ENCODE measurements at places on chromosomes 3 and 15.

GRCh38 chr3:143360244-143360643, 240.7 kb downstream of the CHST2 start:
- DNase-seq = no peak

DNA sequence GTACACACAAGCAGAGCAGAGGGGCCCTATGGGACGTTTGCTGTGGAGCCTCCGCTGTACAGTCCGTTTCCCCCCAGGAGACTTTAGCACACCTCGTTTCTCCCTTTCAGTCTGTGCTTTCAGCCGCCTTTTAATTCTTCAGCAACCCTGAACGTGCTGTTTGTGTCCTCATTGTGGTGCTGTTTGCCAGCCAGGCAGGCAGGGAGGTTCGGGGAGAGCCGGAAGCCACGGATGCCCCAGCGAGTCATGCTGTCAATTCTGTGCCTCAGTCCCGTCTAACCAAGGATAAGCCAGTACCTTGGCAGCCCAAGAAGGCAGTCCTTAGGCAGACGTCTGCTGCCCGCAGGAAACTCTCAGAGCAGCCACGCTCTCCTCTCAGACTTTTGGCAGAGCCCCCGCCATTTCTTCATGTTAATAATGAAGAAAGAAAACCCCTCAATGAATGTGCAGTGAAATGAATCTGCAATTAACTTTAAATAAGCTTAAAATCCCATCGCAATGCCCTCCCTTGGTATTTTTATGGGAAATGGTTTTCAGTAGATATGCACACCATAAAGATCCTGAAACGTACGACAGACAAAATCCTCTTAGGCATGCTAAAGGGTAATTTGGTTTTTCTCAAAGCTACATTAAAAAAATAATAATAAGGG, 158.6 kb downstream of the UACA start:
- DNase-seq = no peak

DNA sequence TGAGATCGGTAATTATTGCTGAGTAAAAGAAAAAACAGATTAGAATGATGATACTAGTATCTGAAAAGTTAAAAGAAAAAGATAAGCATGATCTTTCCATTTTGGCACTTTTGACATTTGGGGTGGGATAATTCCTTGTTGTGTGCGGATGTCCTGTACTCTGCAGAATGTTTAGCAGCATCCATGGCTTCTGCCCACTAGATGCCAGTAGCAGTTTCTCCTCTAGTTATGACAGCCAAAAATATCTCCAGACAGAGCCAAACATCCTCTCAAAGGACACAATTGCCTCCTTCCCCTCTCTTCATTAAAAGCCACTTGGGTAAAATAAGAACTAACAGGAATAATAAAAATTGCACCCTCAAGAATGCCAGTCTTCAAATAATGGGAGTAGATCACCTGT, 468.8 kb upstream of the GRM7 start:
- no peak for DNase-seq

DNA sequence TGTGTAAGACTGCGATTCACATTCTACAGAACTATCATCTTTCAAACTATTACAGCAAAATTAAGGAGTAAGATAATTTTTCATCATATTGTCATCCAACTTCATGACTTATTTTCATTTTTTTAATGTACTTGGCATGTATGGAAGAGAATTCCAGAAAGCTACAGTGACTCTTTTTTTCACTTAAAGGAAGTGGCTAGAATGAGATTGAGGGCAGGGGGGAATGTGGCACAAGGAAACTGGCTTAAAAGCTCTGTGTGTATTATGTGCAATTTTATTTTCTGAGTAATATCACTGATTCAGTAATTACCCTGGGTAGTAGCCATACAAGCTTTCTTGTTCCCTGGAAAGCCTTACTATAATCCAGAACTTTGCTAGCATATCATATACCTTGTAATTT, 94.6 kb downstream of the FILIP1L start:
- no peak for DNase-seq

GRCh38 chr15:100879061-100879463, 569 bp upstream of the ALDH1A3 start:
- no peak for DNase-seq

GRCh38 chr3:122640437-122640999, 40.1 kb upstream of the PARP14 start:
- no peak for DNase-seq

GRCh38 chr3:170695486-170696064, 109.7 kb upstream of the SLC7A14 start:
- no peak for DNase-seq

DNA sequence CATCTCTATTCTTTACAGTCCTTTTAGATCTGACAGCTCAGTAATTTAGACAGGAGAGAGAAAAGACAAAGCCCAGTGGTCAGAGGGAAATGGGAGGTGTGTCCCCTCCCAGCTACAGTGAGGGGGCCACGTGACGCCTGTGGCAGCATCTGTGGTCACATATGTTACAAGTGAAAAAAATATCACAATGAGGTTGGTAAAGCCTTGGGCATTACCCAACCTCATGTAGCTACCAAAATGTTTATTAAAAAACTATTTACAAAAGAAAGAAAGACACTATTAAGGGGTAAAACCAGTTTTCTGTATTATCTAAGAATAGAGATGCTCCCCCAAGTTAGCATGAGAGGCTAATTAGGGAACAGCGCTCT, 42.9 kb upstream of the PLCL2 start:
- peak; percentile 23 for DNase-seq

DNA sequence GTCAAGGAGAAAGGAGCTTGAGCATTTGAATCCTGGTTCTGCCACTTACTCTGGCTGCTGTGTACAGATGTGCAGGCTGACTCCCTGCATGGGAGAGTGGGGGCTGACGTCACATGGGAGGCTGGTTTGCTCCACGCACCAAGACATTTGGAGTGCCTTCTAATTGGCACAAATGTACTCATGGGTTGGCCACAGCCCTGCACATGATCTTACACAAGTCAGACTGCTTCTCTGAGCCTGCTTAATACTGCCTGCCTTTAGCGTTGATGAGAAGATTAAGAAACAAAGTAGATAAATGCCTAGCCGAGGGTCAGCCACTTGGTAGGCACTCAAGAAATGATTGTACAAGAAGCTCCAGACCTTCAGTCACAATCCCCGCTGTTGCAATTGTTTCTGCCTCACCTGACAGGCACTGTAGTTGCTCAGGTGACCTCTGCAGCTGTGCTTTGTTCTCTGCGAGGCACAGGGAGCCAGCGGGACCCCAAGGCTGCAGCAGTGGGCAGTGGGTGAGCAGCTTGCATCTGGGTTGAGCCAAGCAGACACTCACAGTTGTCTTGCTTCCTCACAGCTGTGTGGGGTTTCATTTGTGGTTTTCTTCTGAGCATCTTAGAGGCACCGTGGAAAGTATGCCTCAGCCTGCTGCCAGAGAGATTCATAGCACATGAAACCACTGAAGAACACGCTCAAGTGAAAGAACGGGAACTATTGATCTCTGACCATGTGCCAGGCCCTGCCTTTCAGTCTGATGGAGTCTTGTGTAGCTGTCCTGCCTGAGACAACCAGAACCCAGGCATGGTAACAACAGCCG, 33.1 kb downstream of the GRK7 start:
- peak; percentile 85 for DNase-seq

DNA sequence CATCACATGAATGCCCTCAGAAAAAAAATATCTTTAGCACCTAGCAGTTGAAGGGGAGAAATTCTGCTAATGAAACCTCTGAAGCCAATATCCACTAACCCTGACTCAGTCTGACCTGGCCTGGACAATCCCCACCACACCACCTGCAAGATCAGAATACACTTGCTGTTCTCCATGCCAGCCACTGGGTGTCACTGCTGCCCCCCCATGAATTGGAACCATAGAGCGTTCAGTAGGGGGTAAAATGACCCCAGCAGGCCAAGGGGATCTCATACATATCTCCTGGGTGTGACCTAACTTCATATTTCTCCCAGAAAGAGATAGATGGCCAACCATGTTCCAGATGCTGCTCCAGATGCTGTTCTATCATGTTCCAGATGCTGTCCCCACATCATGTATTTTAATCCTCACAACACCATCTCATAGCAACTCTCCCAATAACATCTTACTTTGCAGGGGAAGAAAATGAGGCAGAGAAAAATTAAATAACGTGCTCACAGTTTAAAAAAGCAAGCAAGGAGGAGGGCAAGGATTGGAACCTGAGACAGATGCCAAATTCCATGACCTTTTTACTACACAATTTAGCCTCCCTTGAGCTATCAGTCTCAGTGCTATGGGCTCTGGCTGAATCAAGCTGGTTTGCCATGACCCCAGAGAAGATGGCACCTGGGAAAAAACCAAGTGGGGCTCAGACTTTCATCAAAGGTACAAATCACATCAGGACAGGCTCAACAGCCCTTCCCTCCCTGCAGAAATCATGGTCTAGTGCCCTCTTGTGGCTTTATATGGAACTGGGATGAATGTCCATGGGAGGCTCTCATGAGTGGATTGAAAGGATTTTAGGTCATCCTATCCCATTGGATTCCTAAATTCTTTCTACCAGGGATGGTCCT, 12.4 kb downstream of the NTRK3 start:
- DNase-seq = peak; percentile 19

DNA sequence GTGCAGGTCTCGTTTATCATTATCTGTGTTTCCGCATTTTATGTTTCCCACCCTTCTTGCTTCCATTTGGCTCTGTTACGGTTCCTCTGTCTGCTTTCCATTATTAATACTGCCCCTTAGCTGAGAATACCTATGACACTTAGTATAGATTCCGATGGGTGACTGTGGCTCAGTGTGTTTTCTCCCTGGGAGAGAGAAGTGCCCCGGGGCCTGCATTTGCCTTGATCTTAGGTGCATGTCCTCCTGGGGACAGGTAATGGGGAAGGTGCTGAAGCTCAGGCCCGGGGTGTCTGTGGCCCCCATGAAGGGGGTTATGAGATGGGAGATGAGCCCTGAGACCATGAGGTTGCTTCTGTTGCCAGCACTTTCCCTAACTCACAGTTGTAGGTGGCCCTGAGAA, 43.4 kb upstream of the PCSK6 start:
- DNase-seq = no peak

DNA sequence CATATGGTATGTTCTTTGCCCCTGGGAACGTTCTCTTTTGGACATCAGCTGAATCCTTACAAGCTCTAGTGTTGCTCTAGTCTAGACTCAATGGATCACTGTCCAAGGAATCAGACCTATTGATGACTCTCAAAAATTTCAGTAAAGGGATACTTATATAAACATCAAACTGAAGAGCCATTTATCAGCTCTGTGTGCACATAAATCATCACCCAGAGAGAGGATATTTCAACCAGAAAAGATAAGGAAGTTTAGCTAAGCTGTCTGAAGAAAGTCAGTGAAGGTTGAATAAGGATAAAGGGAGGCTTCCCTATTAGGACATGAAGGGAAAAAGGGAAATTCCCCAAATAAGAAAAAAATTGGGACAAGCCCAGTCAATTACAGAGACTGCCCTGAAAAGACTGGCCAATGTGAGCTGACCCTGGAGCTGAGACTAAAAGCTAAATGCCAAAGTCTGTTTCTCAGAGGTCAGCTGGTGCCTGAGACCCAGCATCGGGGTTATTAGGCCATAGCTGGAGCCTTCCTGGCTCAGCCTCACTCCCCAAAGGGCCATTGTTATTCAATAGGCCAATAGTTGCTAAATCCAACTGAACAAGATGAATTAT, 424.1 kb upstream of the THBS1 start:
- DNase-seq = no peak

- DNase-seq = no peak
These were observed 72.9 kb upstream of the ATP2C1 start for GRCh38 chr3:130820976-130821375.

DNA sequence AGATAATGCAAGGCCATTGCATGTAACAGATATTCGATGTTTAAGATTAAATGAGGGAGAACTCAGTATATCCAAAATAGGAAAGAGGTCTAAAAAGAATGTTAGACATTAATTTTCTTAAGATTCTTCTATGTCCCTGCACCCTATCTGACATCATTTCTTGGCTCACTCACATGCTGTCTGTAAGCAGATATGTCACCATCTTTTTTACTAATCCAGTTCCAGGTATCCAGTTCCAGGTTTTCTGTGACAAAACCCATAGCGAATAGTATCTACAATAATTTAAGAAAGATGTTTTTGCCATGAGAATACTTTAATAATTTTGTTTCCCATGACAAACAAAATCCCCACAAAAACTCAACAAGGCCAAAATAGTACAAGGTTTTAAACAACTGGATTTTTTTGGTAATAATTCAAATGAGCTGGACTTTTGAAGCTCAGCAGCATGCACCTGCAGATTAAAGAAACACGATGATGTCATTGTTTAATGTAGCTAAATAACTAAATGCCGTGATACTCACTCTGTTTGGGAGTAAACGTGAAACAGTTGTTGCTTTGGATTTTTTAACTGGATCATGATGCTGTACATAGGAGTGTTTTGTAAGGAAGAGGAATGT, 867.6 kb downstream of the EPHA3 start:
- DNase-seq = no peak

DNA sequence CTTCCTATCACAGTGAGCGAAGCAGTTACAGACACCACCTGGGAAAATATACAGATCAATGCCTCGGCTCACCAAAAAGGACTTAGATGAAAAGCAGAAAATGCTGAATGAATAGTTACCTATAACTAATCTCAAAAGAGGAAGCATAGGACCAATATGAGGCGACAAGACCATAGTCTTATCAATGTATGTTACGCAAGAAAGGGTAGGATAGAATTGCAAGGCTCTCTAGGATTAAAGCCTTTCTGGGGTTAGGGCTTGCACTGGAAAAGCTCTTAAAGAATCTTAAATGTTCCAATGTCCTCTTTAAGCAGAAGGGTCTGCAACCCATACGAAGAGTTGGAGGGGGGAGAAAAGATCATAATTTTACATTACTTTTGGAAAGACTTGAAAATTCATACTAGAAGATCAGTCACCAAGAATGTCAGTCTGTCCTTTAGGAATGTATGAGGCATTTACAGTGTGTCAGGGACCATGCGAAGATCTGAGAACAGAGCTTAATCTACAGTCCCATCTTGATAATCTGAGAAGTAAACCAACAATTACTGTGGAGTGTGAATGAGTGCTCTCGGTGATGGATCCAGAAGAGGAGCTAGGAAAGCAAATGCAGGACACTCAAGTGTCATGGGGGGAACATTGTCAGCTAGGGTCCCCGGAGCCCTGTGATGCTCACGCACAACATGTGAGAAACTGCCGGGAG, 185.9 kb downstream of the GREM1 start:
- DNase-seq = no peak

- DNase-seq = no peak
These were observed 129.5 kb downstream of the PLCL2 start for GRCh38 chr3:17014284-17014683.

- DNase-seq = no peak
These were observed 333.7 kb downstream of the ROBO2 start for GRCh38 chr3:77373619-77374018.

GRCh38 chr3:64796607-64797399, 109.0 kb upstream of the ADAMTS9 start:
- no peak for DNase-seq

GRCh38 chr3:197149-197827, 725 bp downstream of the CHL1 start:
- no peak for DNase-seq

Data from stimulated activated CD4-positive, alpha-beta T cell treated with anti-CD3 and anti-CD28 coated beads, Interleukin-4, amount 100 ng/mL, for 24 hours (primary cell).